ENCODE measurements at places on chromosomes 11 and 22.

GRCh38 chr11:47060807-47061206 is 115.9 kb downstream of the ARFGAP2 start:
- peak; percentile 89 for DNase-seq

DNA sequence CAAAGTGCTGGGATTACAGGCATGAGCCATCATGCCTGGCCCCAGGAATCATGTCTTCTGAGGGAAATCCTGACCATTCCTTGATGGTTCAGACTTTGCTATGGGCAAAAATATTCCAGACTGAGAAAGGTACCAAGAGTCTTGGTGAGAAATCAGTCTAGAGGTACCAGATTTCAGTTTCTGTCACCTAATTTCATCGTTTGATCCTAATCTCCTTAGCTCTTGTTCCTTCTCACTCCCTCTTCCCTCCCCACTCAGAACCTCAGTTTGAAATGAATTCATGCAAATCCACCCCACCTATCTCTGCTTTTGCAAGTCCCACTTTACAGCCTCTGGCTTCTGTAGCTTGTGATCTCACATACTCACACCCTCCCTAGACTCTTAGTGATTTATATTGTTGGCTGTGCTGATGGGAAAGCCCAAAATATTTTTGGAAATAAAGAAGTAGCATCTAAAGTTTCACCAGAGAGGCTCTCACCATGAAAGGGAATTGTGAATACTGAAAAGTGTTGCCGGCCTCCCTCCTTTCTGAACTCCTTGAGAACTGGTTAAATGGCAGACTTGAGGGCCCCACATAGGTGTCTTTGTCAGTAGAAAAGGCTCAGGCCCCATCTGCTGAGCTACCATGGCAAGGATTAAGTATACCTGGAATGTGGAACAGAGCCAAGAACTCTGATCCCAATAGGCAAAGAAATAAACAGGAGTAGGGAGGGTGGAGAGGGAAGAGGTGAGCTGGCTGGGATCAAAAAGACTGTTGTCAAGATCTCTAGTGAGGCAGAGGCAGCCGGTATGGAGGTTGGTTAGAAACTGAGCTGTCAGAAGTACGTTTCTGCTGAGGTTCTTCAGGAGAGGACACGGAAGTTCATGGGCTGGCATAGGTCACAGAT is 190.5 kb upstream of the MTMR2 start:
- DNase-seq: no peak

DNA sequence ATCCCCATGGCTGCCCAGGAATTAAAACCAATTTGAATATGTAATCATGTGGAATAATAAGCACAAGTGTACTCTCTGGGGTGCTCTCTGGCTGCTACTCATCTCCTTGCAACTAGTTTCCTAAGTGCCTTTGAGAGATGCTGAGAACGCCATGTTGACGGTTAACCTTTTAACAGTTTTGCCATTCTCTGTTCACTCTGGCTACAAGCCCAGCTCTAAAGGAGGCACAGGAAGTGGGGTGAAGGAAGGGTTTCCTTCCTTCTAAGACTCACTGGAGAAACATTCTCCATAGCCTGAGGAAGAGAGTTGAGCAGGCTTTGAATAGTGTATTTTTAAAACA is 122.0 kb upstream of the ZC3H12C start:
- peak; percentile 38 for DNase-seq

DNA sequence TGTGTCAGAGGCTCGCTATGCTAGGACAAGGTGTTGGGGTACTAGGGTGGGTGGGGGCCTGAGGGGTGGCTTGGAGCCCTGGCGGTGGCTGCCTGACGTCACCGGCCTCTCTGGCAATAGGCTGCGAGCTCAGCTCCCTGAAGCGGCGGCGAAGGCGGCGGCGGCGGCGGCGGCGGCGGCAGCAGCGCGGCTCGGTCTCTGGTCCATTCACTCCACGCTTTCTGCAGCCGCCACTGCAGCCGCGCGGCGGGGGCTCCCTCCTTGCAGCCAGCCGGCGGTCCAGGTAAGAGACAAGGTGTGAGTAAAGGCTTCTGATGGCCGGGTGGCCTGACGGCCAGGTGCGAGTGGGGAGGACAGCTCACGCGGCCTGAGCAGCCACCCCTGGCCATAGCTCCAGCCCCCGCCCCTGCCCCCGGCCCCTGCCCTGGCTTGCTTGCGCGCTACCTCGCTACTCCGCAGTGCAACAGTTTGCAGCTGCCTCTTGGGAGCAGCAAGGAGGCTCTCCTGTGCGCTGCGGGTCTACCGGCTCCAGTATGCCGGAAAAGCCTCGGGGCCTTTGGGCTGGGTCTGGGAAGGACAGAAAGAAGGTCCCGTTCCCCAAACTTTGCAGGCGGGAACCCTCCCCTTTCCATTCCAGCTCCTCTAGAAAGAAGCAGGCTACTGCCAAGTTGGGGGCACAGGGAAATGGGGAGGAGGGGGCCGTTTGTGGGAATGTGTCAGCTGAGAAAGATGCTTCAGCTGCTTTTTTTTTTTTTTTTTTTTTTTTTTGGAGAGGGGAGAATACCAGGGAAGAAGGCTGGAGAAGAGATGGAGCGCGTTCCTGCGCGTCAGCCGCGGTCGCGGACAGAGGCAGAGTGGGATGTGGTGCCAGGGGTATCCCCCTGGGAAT is at the start of gene C11orf87:
TSS of gene C11orf87 (plus strand) at position 210 of the 889 bp plus-strand sequence. CDS start 1,444 bp downstream, outside the sequence.
- DNase-seq: no peak

- no peak for DNase-seq
Observed at GRCh38 chr11:106072804-106073203, 4.3 kb downstream of the KBTBD3 start.

GRCh38 chr11:105918600-105918999 is 103.4 kb downstream of the MSANTD4 start:
- no peak for DNase-seq

- DNase-seq: no peak
Observed at GRCh38 chr11:132310390-132311375, 940.3 kb downstream of the NTM start.

- no peak for DNase-seq
Observed at GRCh38 chr11:11937957-11938356, 70.5 kb downstream of the DKK3 start.

GRCh38 chr11:19676475-19677380 is 35.9 kb upstream of the NAV2 start:
- DNase-seq: peak; percentile 42

- no peak for DNase-seq
Observed at GRCh38 chr11:66126064-66126463, 56.0 kb downstream of the PACS1 start.

DNA sequence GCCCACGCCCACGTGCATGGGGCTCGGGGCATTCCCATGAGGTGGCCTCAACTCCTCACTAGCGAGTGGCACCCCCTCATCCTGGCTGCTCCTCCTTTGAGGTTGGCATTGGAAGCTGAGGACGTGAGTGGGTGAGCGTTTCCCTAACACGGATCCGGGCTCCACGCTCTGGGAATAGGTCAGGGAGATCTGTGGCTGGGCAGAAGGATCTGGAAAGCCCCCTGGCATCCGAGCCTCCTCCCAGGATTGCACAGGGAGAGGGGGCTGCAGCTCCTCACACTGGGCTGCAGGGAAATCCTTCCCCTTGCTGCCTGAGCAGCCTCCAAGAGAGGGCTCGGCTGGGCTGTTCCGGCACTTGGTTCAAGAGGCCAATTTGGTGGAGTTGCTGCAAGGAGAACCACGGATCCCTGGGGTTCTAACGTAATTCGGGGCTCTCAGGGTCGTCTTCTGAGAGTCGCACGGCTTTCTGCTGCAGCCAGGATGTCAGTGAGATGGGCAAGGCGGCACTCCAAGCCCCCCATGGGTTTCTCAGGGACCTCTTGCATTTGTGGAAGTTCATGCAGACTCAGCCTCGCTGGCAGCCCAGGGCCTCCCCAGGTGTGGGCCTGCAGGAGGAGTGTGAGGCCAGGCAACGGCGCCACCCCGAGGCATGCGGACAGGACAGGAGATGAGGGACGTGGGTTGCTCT is 1119.0 kb downstream of the BRD1 start:
- DNase-seq: no peak

- peak; percentile 22 for DNase-seq
Observed at GRCh38 chr11:8988329-8989234, 15.2 kb downstream of the NRIP3 start.

DNA sequence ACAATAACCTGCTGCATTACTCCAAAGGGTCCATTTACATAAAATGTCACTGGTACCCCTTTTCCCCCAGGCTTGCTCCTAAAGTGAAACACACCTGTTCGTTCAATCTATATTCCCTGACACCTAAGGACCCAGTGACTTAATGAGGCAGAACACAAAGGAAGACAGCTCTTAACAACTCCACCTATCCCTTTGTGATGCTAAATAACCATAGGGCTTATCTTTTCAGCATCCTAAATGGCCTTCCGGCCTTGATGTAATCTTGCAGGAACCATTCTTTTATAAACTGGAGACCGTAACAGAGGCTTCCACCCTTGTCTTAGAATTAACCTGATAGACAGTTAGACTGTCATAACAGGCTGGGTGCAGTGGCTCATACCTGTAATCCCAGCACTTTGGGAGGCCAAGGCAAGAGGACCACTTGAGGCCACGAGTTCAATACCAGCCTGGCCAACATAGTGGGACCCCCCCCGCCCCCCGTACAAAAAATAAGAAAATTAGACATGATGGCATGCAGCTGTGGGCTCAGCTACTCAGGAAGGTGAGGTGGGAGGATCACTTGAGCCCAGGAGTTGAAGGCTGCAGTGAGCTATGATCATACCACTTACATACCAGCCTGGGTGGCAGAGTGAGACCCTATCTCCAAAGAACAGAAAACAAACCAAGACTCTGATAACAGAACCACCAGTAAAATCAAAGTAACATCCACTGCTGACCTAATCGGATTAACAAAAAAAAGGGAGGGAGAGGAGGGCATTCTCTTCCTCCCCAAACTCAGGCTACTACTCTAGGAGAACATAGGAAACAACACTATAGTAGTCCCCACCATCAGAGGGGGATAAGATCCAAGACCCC is 5.1 kb downstream of the CHEK2 start:
- DNase-seq: no peak

DNA sequence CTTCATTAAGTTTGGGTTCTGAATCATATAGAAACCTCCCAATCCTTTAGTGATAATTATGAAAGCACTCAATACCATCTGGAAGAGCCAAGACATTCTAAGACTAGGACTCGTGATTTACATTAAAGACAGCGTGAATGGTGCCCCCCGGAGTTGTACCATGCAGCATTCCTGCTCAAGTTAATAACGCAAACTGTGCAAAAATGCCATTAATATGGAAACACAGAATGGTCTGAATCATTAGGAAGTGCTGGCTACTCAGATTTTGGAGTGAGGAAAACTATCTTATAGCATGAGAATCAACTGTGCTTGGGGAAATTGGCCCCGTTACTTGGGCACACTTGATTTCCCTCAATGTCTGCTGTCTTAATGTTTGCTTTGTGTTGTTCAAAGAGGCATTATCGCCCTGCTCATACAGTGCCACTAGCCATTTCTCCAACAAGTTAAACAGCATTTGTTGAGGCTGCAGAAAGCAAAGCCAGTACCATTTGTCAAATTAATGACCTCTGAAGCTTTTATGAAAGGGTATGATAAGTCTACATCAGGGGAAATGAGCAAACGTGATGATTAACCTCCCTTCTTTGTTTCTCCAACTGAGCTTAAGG is 18.5 kb upstream of the TPH1 start:
- DNase-seq: no peak

DNA sequence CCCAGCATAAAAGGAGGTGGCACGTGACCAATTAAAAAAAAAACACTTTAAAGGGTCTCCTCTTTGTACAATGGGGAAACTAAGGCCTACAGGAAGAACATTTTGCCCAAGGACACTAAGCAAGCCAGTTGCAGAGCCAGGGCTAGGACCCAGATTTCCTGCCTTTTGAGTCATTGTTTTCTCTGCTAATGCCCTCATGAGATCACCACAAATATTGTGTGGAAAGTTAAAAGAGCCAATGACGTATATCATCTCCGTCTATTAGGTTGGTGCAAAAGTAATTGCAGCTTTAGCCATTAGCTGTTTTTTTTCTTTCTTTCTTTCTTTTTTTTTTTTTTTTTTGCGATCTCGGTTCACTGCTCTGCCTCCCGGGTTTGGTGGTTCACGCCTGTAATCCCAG is 24.1 kb upstream of the LRRC32 start:
- no peak for DNase-seq

GRCh38 chr11:47171061-47171838 is 5.4 kb downstream of the ARFGAP2 start:
- no peak for DNase-seq

GRCh38 chr22:33409079-33409478 is 350.9 kb upstream of the SYN3 start:
- DNase-seq: no peak

GRCh38 chr11:108959874-108960273 is 295.0 kb downstream of the DDX10 start:
- no peak for DNase-seq

GRCh38 chr11:25838918-25839625 is 492.9 kb upstream of the ANO3 start:
- no peak for DNase-seq

- no peak for DNase-seq
Observed at GRCh38 chr11:26065944-26066343, 266.0 kb upstream of the ANO3 start.

GRCh38 chr11:86508604-86509587 is 134.2 kb downstream of the CCDC81 start:
- no peak for DNase-seq

DNA sequence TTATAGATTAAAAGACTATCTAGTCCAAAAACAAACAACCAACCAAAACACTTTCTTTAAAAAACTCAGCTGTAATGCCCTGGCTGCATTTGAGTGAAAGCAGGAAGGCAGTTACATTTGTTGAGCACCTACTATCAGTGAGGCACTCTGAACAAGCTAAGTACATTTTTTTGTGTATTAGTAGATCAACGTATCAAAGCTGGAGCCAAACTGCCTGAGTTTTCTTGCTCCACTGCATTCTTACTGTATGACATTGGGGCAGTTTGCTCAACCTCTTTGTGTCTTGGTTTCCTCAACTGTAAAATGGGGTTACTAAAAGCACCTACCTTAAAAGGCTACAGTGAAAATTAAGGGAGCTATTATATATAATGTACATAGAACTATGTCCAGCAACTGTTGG is 22.0 kb downstream of the COA4 start:
- no peak for DNase-seq

GRCh38 chr22:21966643-21967516 is 14.2 kb upstream of the PPM1F start:
- no peak for DNase-seq

- no peak for DNase-seq
Observed at GRCh38 chr22:47605886-47606285, 843.4 kb downstream of the TBC1D22A start.

- DNase-seq: no peak
Observed at GRCh38 chr11:112016088-112016764, 9.0 kb upstream of the DLAT start.
